ENCODE measurements at places on chromosomes 3 and 15.

DNA sequence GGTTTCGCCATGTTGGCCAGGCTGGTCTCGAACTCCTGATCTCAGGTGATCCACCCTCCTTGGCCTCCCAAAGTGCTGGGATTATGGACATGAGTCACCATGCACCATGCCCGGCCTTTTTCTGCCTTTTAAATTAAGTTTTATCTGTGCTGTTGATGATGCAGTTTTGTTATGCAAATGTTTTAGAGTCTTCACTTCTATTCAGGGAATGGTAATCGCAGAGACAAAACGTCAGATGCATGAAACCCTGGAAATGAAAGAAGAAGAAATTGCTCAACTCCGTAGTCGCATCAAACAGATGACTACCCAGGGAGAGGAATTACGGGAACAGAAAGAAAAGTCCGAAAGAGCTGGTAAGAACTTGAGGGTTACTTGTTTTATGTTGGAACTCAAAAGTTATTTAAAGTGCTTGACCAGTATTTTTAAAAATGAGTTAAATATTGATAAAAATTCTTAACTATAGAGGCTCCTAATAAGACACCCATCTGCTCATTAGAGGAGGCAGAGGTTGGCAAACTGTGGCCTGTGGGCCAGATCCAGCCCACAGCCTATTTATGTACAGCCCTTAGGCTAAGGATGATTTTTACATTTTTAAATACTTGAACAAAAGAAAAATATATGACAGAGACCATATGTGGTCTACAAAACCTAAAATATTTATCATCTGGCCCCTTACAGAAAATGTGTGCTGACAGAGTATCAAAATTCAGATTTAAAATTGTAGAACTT is 127.8 kb upstream of the LRRFIP2 start:
- peak; percentile 14 for DNase-seq

DNA sequence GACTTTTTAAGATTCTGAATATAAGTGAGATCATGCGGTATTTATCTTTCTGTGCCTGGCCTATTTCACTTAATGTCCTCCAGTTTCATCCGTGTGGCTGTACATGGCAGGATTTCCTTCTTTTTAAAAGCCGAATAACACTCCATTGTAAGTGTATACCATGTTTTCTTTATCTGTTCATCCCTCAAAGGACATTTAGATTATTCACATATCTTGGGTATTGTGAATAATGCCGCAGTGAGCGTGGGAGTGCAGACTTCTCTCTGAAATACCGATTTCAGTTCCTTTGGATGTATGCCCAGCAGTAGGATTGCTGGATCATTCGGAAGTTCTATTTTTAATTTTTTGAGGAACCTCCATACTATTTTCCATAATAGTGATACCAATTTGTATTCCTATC is 136.1 kb downstream of the APBA2 start:
- DNase-seq, result no peak

GRCh38 chr3:17546500-17547255 is 195.8 kb downstream of the TBC1D5 start:
- no peak for DNase-seq

DNA sequence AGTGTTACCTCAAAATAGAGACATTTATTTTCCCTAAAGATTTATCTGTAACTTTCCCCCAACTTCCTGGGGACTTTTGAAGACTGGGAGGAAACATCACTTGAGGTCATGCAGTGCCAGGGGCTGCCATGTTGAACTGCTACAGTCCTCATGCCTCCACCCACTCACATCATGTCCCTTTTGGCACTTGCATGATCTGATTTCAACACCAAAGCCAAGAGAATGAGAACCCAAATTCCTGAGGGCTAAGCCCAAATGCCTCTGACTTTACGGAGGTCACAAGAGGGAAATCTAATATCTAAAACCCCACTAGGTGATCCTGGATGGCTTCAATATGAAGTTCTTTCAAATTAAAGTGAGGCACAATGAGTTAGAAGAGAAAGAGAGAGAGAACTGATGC is 213.1 kb downstream of the NTRK3 start:
- no peak for DNase-seq

GRCh38 chr3:41768363-41768762 is 193.5 kb downstream of the ULK4 start:
- DNase-seq, result no peak

DNA sequence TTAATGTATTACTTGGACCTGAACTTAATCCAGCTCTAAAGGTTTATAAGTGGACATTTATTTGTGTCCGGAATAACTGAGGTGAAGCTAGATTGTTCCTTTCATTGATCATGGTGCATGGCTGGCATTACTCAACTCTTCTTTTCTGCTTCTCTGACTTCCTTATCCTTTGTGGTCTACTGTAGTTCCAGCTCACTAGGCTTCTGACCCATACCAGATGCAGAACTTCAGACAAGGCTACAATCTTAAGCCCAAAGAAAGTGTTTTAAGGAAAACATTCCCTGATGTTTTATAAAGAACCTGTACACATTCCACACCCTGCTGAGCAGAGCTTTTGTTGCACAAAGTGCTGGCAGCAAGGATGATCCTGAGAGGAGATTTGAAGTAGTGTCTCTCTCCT is 250.8 kb upstream of the TGFBR2 start:
- no peak for DNase-seq

DNA sequence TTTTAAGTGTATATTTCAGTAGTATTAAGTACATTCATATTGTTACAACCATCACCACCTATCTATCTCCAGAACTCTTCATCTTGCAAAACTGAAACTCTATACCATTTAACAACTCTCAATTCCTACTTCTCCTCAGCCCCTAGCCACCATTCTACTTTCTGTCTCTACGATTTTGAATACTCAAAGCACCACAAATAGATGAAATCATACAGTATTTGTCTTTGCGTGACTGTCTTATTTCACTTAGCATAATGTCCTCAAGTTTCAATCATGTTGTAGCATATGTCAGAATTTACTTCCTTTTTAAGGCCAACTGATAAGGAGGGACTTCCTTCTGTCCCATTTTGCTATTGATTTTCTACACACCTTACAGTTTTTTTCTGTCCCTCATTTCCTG is 593.3 kb downstream of the FHIT start:
- peak; percentile 52 for DNase-seq

DNA sequence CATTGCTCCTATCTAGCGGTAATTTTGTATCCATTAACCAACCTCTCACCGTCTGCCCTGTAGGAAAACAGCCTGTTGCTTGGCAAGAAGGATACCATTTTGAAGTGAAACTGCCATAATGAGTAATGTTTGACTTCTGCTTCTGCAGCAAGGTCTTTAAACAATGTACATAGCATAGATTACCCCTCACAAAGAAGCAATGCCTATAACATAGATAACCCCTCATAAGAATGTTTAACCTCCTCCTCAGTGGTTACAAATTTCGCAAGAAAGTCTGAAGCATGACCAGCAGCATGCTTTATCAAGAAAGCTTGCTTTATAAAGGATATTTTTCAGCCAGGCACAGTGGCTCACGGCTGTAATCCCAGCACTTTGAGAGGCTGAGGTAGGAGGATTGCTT is 61.2 kb upstream of the MFGE8 start:
- no peak for DNase-seq

DNA sequence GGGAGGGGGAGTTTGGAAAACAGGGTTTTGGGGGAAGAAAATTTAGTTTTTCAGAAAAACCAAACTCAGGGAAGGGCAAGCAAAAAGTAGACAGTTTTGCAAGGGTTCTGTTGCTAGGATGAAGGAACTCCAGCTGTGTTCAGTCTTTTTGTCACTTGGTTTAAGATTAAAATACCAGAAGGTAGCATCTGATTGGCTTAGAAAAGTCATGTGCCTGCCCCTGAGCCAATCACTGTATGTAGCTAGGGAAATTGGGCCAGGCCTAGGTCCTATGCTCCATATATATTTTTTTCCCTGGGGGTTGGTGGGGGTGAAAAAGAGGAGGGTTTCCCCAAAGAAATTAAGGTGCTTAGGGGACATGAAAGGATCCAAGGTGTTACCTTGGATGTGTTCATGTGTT is 24.3 kb downstream of the CLDN11 start:
- no peak for DNase-seq

DNA sequence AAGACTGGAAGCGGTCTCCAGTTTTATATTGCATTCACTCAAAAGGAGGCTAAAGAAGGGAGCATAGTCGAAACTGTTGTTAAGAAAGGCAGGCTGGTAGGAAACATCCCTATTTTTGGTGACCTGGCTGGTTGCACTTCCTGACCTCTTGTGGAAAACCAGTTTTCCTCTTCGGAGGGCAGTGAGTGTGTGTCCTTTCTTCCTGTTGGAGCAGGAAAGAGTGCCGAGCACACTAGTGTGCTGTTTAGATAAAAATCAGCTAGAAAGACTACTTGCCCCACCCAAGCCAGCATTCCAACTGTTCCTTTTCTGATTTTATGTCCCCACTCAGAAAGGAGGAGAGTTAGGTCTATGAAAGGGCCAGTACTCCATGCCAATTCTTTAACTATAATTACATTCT is 65.1 kb upstream of the CCR4 start:
- no peak for DNase-seq

- DNase-seq, result peak; percentile 53
Observed at GRCh38 chr15:64151727-64152506, at the start of gene SNX22. Gene SNX22 (plus strand): TSS chr15:64151731. CDS start chr15:64151776, 45 bp downstream.

DNA sequence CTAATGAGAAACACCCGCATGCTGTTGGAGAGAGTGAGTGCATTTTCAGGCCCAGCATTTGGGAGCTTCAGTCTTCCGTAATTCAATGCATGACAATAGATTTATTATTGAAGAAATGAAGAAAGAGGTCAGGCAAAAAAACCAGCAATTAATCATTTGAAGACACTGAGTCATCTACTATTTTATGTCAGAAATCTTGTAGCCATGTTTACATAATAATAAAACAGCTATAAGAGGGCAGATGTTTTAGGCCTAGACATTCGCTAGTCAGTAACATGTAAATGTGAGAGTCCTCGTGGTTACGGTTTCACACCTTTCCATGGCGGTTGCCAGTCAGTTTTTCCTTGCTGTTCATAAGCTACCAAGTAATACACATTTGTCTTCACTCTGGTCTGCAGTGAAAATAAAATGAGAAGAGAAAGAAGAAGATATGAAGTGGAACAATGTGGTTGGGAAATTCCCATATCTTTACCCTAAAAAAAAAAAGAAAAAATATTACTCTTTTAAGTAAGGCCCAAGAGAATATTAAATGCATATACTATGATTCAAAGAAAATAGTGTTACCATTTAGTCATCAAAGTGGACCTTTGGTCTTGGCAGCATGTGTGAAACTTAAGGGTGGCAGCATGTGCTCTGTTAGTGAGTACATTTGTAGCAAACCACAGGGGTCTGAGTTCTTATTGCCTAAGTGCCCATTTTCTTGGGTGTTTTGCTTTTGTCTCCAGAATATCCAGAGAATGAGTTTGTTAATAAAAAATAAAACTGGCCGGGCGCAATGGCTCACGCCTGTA is 140.5 kb upstream of the TBL1XR1 start:
- DNase-seq, result peak; percentile 91

DNA sequence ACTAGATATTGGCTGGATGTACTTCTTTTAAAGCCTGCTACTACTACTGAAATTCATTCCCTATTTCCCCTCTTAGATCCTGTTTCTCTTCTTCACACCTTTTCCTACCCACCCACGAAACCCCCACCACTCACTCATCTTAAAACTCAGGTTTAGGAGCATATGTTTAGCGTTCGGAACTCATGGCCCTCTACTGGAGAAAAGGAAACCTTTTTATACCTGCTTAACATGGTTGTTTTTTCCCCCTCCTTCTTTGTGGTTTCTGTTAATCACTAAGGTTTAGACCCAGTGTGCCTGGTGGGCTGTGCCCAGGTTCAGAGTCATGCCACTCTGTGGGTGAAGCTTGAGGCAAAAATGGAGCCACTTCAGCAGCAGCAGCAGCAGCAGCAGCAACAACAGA is 2.6 kb downstream of the ARID3B start:
- DNase-seq, result peak; percentile 55

Data from GM12865 (cell line).